NCI-H1436 treated with DMSO at 0.1 percent for 48 hours (cell line): ENCODE measurements at places on chromosomes 2 and 18.
A peak's percentile ranks its signal among the peaks of the same experiment; 100 is the strongest.

DNA sequence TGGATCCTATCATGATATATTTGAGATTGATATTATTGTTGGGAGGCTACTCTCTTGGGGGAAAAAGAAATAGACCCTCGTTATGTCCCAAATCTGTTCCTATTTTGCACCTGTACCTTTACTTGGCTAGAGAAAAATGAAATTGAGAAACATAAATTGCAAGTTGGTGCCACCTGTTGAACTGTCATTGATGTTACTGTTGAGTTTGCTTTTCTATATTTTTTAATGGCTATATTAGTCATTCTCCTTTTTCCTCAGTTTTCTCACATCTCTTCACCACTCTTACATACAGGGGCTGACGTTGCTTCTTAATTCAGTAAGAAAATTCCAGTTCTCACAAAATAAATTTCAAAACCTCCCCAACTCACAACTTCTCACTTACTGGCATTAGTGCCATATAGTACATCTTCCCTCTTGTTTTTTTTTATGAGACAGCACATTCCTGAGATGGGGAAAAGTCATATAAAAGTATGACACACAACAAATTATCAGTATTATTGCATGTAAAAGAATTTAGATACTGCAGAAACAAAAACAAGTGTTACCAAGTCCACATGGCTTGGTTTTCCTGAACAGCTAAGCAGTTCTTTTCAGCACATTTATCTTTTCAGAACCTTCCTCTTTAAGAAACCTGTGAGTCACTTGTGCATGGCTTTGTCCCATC is 348.3 kb upstream of the DSEL start:
- no peak for DNase-seq

- no peak for DNase-seq
Observed at GRCh38 chr18:7333025-7333562, 102.2 kb downstream of the LRRC30 start.

GRCh38 chr2:241304039-241304670 is 11.3 kb downstream of the HDLBP start:
- DNase-seq: no peak

DNA sequence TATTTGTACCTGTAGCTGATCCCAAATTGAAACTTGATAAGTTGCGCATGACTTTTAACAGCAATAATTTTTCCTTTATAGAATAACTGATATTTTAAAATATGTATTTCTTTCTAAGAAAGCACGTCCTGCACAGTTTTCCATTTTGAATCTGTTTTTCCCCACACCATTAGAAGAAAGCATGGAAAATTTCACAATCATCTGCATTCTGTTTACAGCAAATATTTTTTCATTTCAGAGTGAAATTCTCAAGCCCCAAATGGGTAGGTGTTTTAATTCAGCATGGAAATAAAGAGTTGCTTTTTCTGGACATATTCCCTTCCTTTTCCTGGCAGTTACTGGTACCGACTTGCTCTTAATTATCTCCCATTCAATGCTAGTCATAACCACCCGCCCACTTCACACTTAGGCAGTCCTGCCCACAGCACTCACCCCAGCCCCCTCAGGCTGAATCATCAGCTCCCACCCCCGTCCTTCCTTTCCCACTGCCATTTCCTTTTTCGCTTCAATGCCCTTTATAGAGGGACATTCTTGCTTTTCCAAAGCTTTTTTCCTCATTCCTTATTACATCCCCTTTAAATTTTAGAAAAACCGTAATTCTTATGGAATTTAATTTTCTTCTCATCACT is 89.2 kb upstream of the GLS start:
- no peak for DNase-seq

DNA sequence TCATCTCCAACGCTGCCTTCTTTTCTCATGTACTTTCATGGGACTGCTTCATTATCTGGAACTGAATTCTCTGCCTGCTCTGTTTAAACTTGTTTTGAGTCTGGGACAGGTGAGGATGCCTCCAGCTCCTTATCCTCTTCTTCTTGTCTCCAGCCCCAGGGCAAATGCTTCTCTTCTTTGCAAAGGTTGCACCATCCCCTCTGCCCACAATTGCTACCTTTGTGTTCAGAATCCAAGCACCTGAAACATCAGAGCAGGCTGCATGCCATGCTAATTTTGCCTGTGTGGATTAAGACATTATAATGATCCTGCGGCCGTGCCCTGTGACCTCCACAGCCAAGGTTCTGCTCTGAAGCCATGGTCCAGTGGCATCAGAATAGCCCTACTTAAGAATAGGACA is 309.5 kb downstream of the EPHA4 start:
- no peak for DNase-seq

DNA sequence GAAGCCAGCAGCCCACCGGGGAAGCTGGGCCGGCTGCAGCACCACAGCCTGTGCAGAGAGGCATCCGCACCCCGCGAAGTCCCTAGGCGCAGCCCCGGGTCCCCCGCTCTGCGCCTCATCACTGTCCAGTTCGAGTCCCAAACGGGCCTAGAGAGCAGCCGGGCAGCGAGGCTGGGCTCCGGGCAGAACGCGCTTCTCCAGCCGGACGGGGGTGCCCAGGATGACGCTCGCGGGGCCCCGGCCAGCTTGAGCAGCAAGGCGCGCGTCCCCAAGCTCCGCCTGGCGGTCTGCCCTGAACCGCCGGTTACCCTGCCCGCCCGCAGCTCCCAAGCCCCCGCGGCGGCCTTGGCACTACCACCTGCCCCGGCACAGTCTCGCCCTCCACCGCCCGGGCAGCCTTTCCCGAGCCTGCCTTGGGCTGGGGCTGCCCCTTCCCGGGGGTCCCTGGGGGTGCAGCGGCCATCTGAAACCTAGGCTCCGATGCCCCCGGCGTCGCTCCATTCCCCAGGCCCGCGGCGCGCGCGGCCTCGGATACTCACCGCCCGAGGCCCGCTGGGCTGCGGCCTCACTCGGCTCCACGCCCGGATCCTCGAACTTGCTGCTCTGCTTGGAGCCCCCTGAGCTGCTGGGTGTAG is 591 bp downstream of the SLC16A14 start:
- DNase-seq: no peak

GRCh38 chr2:162344617-162344950 is 652 bp downstream of the GCA start:
- DNase-seq: no peak

- no peak for DNase-seq
Observed at GRCh38 chr2:9268301-9269080, 61.9 kb downstream of the ASAP2 start.

GRCh38 chr18:434410-434809 is 66.1 kb downstream of the COLEC12 start:
- DNase-seq: no peak

- DNase-seq: no peak
Observed at GRCh38 chr18:63936156-63936931, 12.8 kb upstream of the HMSD start.

- DNase-seq: no peak
Observed at GRCh38 chr18:31598021-31598805, 6.5 kb downstream of the TTR start.

- DNase-seq: no peak
Observed at GRCh38 chr2:219396863-219397457, 9.2 kb upstream of the DNPEP start.

DNA sequence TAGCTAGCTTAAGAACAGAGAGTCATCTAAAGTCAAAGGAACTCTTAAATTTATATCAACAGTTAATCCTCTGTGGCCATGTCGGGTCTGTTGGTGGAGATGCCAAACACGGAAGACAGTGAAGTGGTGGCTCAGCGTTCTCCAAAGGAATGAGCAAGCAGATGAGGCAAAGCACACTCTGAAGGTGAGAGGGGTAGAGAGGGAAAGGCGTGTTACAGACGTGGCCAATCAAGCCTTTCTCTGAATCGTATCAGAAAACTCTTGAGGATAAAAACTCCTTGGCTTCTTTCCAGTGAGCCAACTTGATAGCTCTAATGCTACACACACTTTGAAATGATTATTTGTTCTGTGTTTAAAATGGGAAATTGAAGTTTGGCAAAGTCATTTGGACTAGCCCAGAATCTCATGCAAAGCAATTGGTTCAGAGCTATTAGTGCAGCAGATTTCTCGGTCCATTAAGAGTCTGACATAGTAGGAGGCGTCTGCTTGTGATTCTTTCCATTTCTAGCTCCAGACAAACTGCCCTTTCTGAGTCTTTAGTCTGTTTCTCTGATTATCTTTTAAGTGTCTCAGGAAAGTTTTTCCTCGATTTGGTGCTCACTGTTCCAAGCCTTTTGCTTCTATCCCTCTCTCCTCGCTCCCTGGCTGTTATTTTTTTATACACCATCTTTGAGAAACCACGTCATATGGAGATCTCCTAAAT is 57.5 kb upstream of the CPO start:
- DNase-seq: peak; percentile 19

DNA sequence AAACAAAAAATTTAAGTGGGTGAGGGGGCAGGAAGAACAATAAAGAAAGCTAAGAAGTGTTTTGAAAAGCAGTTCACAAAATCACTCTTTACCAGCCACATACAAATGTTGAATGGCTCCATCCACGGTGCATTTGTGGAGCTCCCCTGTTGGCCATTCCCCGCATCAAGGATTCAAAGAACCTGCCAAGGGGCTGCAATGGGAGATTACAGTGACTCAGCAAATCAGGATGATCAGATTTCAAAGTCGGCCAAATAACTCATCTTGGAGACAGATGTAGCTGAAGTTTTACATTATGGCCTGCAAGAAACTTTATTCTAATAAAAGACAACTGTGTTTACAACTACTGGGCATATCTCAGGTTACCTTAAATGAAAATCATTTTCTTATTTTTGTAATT is 26.9 kb downstream of the COL4A3 start:
- DNase-seq: no peak

DNA sequence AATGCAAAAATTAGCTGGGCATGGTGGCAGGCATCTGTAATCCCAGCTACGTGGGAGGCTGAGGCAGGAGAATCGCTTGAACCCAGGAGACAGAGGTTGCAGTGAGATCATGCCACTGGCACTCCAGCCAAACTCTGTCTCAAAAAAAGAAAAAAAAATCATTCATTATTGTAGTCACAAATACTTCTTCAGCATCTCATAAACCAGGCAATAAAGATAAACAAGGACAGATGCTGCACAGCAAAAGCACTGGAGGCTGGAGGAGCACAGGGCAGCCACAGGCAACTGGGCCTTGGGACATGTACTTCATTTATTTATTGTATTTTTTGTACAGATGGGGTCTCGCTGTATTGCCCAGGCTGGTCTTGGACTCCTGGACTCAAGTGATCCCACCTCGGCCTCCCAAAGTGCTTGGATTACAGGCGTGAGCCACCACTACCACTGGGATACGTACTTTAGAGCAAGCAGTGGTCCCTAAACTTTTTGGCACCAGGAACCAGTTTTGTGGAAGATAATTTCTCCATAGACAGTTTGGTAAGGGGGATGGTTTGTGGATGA is 16.8 kb upstream of the MAT2A start:
- no peak for DNase-seq

GRCh38 chr2:196758474-196759377 is 40.8 kb downstream of the GTF3C3 start:
- no peak for DNase-seq

DNA sequence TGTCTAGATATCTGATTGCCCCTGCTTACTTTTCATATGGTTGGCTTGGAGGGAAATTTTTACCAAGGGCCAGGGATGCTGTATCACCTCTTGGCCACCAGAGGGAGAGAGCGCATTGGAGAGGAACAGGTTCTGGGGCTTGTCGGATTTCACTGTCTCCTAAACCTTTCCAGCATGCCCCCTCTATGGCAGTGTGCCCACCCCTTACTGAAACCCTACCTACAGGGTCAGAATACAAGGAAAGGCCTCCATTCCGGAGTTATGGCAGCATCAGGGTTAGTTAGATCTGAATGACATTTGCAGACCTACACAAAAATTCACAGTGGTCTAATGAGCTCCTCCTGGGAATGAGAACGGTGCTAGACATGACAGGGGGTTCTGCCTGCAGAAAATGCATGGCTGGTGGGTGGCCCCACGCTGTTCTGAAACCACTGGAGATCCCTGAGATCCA is 5.8 kb downstream of the SLC14A2 start:
- DNase-seq: no peak

DNA sequence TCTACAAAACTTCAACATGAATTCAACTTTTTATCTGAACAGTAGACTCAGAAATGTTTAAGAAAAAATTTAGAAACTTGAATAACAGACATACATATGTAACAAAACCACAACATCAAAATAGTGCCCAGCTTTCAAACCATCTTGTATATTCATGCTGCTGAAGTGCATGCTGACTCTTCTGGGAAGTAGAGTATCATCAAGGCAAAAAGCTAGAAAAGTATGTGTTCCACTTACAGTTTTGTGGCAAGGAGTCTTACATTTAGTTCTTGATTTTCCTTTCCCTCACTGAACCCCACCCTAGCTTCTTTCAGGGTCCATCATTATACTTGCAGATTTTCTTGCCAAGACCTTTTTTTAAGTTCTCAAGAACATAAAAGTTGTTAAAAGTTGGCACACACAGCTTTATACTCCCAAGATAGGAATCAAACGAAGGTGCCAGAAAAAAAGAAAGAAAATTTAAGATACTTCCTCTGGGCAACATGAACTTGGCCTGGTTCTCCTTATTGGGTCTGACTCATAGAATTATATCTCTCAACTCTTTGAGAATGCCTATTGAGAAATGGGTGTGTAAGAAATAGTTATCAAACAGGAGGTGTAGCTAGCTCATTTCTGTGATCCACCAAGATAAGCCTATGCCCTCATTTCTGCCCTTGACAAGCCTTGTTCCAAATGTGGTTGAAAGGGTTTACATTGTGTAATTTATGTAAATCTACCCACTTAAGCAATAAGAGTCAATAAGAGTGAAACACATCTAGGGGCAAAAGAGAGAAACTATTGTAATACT is 667.6 kb upstream of the ACVR2A start:
- DNase-seq: peak; percentile 35

DNA sequence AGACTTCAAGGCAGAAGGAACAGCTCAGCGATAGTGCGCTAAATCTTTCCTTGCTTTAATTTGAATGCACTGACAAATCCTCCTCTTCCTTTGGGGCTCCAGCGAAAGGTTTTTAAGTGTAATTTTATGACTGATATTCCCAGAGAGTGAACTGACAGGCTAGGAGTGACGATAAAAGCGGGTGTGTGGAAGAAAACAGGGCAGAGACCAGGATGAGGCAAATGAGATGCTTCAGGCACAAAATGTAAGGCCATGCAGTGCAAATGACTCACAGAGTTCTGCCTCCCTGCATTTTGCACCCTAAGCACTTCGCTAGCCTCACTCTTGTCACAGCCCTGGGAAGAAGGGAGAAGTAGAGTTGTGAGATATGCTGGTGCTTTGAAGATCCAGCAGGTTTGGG is 14.7 kb downstream of the KLHL23 start:
- DNase-seq: no peak

DNA sequence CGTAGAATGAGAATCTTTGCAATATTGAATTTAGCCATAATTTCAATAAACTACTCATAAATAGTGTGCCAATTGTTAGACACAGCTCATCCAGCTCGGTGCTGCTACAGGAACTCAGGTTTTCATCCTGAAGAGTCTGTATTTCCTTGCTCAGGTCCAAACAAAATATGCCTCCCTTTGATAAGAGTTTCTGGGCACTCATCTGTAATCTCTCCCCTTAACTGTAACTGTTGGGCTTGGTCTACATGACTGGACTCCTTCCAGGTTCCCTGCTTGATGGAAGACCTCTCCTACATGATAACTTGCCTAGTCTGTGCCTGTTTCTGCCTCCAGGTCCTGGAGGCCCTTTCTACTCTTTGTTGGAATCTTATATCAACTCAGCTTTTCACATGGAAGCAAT is 57.9 kb downstream of the GCA start:
- no peak for DNase-seq

- DNase-seq: no peak
Observed at GRCh38 chr2:3147651-3148530, 229.7 kb downstream of the EIPR1 start.

- DNase-seq: no peak
Observed at GRCh38 chr18:58041633-58042032, 2.4 kb upstream of the NEDD4L start.
